Purkinje cell (primary cell): ENCODE measurements at places on chromosomes 3 and 15. TPM values are rescaled to one million over a fixed set of nuclear protein-coding genes. Genes with fewer than 3 reads are reported as not detected.

SGO1 gene
- polyA plus RNA-seq, result 0.95 and 1.9 TPM in 2 replicates

SERPINI2 gene
- polyA plus RNA-seq, result 0.44 and 5.8 TPM in 2 replicates

TARS3 gene
- polyA plus RNA-seq, result 11.1 and 13.1 TPM in 2 replicates

DCBLD2 gene
- 27.2 and 30.4 TPM in 2 replicates for polyA plus RNA-seq

MBNL1 gene
- 38.4 and 40.6 TPM in 2 replicates for polyA plus RNA-seq

LCMT2 gene
- polyA plus RNA-seq, result 1.9 and 3.5 TPM in 2 replicates

TRPC1 gene
- 16.1 and 30.1 TPM in 2 replicates for polyA plus RNA-seq

FILIP1L gene
- 2.6 TPM in 1 of 2 replicates, not detected in the other for polyA plus RNA-seq
